Activated T-helper 1 cell treated with anti-CD3 and anti-CD28 coated beads, Interleukin-12 subunit alpha, Interleukin-12 subunit beta, Interleukin-2, Interleukin-4 antibody, amounts not matched to agents 30 ng/mL and 10 ng/mL and 1 ng/mL, durations not matched to agents 14 hours and 24 hours and 36 hours (primary cell): ENCODE measurements at places on chromosomes 7 and 10.

GRCh38 chr10:131579251-131580071 lies 267.9 kb upstream of the TCERG1L start:
- no peak for DNase-seq

- DNase-seq = no peak
Measured at GRCh38 chr7:30519122-30519521, 14.5 kb upstream of the GGCT start.

- DNase-seq = no peak
Measured at GRCh38 chr7:46850563-46851330, 731.2 kb downstream of the TNS3 start.

DNA sequence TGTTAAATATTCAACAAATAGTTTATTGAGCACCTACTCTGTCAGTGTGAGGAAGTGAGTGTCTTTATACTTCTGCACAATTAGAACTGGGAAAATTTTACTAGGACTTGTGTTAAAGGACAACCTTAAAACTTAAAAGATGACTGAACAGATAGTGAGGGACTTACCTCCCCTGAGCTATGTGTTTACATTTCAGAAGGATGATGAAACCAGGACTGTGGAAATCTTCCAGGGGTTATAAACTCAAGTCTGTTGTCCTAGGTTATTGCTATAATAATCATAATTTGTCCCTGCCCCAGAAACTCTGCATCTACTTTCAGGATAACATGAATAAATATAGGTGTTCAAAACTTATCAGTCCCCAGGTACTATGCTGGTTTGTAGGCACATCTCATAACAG lies 261.0 kb upstream of the MKLN1 start:
- DNase-seq = no peak

DNA sequence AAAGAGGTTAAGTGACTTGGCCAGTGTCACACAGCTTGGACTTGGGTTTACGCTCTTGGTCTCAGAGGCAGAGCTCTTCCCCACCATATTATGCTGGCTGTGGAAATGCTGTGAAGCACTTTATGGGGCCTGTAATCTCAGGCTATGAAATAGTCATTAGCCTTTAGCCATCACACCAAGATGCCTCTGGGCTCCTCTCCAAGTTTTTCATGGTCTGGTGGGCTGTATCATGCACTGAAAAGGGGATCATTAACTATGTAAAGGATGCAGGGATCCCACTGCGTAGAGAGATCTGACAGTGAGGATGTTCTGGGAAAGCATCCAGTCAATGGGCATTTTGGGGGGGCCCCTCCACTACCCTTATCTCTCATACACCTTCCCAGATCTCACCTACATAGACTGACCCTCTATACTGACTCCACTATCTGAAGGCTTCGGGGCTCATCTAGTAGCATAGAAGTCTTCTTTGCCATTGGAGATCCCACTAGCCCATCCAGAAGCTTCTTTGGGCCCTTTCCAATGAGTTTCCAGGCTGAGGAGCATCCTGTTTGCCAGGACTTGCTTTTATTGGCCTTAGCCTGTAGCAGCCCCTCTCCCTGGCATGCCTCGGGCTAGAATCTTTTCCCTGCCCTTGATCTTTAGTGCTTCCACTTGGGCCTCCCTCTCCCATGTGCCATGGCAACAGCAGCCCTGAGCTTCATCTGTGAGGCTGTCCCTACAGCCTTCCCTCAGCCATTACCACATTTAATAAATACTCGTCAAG lies 19.6 kb downstream of the FRMPD2 start:
- no peak for DNase-seq

DNA sequence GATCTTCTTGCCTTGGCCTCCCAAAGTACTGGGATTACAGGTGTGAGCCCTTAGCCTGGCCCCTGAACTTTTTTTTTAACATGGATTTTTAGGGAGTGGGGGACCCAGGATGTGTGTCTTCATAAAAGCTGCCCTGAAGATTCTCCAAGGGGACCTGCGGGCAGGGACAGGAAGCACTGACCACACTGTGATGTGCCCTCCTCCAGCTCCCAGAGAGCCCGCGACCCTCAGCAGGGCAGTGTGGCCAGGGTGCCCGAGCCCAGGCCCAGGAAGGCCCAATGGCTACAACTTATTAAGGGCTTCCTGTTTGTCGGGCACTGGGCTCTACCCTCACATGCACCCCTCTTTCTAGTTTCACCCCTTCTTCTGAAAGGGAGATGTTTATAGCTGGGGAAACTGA lies 2.5 kb upstream of the RET start:
- DNase-seq = no peak

GRCh38 chr7:36207451-36208291 lies 54.6 kb downstream of the EEPD1 start:
- no peak for DNase-seq

DNA sequence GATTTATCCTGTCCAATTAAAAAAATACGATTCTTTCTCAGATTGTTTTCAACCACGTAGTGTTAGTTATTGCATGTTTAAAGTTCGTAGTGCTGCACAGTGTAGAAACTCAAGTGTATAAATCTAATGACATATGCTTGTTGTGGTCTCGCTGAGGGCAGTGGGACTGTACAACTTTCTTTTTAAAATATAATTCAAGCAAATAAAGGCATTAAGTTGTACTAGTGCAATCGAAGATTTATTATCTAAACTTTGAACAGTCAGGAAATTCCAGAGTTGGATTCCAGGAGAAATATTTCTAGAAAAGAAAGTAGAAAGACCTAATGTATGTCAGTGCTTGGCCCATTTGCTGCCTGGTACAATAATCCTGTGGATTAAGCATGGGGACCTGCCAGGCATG lies 124.1 kb upstream of the HPS1 start:
- no peak for DNase-seq

- no peak for DNase-seq
Measured at GRCh38 chr7:103958284-103958818, 31.1 kb downstream of the RELN start.

- DNase-seq = no peak
Measured at GRCh38 chr10:113947184-113948041, 93.0 kb downstream of the NHLRC2 start.
